Left lung (tissue), 14 donors: ENCODE measurements at places on chromosomes 7 and 10.

DNA sequence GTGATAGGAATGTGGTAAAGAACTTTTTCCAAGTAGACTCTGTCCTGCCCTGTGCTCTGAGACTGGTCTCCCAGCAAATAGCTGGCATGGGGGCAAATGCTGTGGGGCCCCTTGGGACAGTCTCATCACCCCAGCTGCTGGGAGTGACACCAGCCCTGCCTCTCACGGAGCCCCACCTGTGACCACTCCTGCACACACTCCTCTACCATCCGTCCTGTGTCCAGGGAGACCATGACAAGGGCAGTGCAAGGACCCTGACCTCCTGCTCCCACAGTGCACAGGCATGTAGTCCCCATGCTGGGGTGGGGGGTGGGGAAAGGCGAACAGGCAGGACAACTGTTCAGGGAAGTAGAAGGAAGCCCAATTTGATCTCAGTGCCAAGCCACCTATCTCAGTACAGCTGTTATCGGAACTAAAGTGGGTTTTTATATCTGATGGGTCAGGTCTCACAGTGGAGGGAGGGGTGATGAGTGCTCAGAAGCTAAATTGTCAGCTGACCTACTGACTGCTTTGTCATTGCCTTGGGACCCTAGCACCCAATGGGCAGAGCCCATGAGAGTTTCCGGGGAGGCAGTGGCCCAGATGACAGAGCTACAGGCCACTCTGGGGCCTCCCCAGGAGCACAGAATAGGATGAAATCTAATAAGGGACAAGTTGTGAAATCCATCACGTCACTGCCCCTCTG, 24.5 kb downstream of the VSTM4 start:
- no peaks in the 10 kb centered on the region for H3K36me3 ChIP-seq
- no peaks in the 10 kb centered on the region for H3K4me1 ChIP-seq
- no peaks in the 10 kb centered on the region for H3K27me3 ChIP-seq
- DNase-seq: no peak
- H3K27ac ChIP-seq: no peak overlapping the region

- H3K4me1 ChIP-seq: no peaks in the 10 kb centered on the region
- no peaks in the 10 kb centered on the region for H3K27me3 ChIP-seq
- H3K4me3 ChIP-seq: no peak overlapping the region
- no peak overlapping the region for H3K27ac ChIP-seq
Observed at GRCh38 chr10:1395481-1396296, 339.5 kb downstream of the WDR37 start.

GRCh38 chr10:73653701-73654100, 2.1 kb downstream of the SYNPO2L start:
- H3K27me3 ChIP-seq: no peaks in the 10 kb centered on the region
- H3K27ac ChIP-seq: no peak overlapping the region
- no peak for DNase-seq
- H3K4me1 ChIP-seq: no peaks in the 10 kb centered on the region
- no peak overlapping the region for H3K4me3 ChIP-seq

DNA sequence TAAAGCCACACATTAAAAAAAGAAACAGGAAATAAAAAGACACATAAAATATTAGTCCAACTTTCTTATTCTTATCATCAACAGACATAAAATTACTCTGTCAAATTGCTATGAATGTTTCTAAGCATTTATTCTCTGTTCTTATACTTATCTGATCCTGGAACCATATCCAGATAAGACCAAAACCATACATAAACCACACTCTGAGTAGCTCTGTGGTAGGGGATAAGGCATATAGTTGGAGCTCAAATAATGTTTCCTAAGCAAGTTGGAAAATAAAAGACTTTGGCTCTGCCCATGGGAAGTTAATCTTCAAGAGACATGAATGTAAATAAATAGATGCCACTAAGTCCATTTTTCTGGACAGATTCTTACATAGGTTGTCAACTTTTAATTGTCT, 103.1 kb upstream of the PLXDC2 start:
- DNase-seq: no peak
- H3K36me3 ChIP-seq: no peaks in the 10 kb centered on the region
- no peaks in the 10 kb centered on the region for H3K27me3 ChIP-seq
- no peak overlapping the region for H3K4me3 ChIP-seq

GRCh38 chr7:53491051-53491450, 455.6 kb downstream of the POM121L12 start:
- DNase-seq: no peak
- H3K36me3 ChIP-seq: no peaks in the 10 kb centered on the region
- no peak overlapping the region for H3K4me3 ChIP-seq
- no peaks in the 10 kb centered on the region for H3K4me1 ChIP-seq
